ENCODE measurements at places on chromosomes 13 and 19. TPM values are rescaled to one million over a fixed set of nuclear protein-coding genes. Genes with fewer than 3 reads are reported as not detected.

Gene ZNF443
- polyA plus RNA-seq = 1.5 TPM

Gene TEX29
- polyA plus RNA-seq = 0.18 TPM

Gene ZNF625
- polyA plus RNA-seq = 1.9 TPM

Gene PRR22
- 0.91 TPM for polyA plus RNA-seq

Gene MYH14
- 0.02 TPM for polyA plus RNA-seq

Gene PSG6
- polyA plus RNA-seq = 0.05 TPM

Gene ZNF285
- polyA plus RNA-seq = 1.0 TPM

Gene PTPRH
- polyA plus RNA-seq = 1.1 TPM

Gene CYP4F2
- not detected for polyA plus RNA-seq

DNA sequence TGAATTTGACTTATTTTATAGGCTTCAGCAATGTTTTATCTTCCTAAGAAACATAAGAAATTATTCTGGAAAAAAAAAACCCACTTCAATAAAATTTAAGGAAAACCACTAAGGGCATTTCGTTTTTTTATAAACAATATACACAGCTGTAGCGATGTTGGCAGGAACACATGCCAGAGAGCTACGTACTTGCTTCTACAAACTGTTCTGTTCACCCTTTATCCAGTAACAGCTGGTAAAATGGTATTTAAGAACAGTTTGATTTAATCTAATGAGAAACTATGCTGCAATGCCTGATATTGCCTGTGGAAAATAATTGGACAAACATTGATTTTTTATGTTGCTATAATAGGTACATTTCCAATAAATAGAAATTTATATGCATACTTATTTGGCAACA, 137.2 kb upstream of the DACH1 start:
- DNase-seq = no peak

DNA sequence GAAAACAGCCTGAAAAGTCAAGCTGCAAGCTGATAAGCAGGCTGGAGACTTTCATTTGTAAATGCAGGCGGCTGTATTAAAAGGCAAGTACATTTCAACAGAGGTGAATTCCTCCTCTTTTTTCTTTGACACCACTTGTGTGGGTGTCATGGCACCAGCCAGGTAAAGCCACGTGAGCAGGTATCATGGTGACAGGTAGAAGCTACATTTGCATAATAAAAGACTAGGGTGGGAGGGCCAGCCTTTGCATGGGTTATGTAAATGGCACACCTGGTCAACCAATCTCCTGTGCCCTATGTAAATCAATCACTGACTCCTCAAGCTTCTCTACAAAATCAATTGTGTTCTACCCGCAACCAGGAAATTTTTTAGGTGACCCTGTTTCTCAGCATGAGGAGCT, 68.2 kb downstream of the ZNF100 start:
- DNase-seq = no peak

DNA sequence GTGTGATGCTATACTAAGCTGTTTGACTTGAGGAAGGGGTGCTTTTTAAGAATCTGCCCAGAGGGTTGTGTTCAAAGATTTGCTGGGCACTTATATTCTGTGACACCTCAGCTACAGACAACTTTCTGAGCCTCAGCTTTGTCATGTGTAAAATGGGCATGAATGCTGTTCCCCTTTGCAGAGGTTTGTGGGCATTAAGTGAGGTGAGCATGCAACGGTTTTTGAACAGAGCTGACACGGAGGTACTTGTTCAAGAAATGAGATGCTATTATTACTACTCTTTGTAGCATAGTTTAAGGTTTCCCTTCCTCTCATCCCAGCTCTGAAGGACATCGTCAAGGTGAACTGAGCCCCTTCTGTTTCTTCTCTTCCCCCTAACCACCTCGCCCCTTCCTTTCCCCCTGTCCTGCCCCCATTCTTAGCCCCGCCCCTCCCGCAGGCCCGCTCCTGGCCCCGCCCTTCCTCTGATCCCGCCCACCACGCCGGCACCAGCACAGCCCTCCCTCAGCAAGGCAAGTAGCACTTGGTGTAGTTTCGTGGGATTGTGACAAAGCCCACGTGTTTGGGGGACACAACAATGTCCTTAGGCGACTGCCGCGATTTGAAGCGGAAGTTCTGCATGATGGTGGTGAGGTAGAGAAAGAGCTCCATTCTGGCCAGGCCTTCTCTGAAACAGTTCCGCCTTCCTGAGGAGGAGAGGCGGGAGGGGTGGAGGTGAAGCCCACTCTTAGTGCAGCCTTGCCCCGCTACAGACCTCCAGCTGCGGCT, 26.1 kb upstream of the CYP2A7 start:
- DNase-seq = no peak

- no peak for DNase-seq
Measured at GRCh38 chr13:98529171-98529570, 47.7 kb downstream of the STK24 start.

GRCh38 chr19:48970923-48971395, 5.8 kb downstream of the FTL start:
- DNase-seq = peak; percentile 87

DNA sequence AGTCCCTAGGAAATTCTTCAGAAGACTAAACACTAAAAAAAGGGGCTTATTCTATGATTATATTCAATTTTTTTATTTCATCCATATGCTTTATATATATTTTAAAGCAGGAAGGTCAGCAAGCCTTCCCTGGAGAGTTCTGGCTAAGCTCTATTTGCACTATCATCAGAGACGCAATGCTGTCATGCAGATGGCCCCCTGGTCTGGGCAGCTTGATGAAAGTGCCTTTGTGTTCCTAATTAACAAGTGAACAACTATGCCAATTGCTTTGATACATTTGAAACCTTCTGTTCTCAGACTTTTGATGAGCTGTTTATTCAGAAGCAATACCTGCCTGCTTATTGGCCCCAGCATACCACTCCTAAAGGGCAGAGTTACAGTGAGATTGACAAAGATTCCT, 1344.6 kb downstream of the OLFM4 start:
- no peak for DNase-seq

DNA sequence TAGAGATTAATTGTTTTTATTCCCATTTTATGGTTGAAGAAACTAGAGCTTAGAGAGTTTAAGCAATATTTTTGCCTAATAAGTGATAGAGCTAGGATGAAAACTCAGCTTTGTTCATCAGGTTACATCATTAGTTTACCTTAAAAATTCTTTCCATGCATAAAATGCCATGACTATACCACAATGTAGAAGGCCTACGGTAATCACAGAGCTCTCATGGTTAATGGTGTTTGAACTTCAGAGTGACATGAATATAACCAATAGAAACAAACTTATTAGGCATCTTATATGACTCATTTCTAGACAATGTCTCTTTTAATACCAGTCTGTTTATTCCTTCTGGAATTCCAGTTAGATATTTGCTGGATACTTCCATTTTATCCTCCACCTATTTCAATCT, 78.5 kb downstream of the FGF9 start:
- DNase-seq = no peak

DNA sequence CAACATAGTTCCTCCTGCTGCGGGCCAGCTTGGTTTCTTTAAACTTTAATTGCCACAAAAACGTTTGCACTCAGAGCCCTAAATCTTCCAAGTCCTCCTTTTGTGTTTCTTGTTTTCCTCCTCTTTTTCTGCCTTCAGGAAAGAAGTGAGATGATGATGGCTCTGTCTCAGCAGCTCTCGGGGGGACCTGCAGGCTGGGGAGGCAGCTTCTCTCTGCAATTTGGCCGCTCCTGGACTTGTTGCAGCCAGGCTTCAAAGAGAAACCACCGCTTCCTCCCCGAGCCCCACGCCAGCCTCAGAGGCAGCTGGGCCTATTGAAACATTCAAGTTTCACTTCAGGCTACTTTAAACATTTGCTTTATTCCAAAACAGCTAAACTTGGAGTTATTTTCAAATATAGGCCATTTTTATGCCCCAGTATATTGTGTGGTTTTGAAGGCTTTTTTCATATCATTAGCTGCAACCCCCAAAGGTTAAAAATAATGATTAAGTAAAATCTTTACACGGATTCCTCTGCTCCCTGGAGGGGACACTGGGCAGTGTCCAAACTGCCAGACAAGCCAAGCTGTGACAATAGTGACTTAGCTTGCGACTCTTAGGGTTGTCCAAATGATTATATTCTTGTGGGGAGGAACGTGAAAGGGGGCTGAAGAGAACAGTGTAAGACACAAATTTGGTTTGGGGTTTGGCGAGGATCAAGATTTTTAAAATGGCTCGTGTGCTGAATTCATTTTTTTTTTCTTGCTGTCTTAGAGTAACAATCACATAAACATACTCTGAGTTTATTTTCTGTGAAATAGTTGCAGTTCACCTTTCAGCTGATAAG, 330.8 kb downstream of the DLEU7 start:
- DNase-seq = no peak

- DNase-seq = no peak
Measured at GRCh38 chr13:34570698-34571353, 371.2 kb upstream of the NBEA start.

DNA sequence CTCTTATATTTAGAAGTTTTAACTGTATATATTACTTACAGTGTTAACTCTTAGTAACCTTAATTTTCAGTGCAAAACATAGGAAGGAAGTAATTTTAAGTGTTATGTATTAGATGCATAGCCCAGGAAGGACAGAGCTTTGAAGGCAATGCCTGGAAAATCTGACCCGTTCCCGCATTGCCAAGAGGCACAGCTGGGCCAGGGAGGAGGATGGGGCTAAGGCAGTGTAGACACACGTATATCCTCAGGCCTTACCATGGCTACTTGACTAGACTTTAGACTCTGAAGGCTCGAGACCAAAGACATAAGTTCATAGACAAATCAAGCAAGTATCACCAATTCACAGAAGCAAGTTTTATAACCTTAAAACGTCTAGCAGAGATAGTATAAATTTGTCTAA, 1944.2 kb downstream of the OLFM4 start:
- DNase-seq = no peak

DNA sequence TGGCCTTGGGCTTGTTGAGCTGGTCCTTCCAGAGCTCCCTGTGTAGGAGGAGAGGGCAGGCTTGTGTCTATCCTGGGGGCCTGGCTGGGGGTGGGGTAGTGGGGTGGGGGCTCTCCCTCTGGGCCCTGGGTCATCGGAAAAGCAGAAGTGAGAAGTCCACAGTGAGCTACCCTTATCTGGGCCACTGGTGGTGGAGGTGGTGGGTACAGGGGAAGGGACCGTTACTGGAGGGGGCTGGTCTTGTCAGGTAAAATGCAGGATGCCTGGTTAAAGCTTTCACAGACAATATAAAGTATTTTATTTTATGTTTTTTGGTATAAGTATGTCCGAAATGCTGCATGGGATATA, 342 bp upstream of the SIGLEC10 start:
- DNase-seq = no peak

GRCh38 chr19:56403261-56403660, 871 bp upstream of the ZNF583 start:
- no peak for DNase-seq
